ENCODE measurements at places on chromosomes 16 and 17.

DNA sequence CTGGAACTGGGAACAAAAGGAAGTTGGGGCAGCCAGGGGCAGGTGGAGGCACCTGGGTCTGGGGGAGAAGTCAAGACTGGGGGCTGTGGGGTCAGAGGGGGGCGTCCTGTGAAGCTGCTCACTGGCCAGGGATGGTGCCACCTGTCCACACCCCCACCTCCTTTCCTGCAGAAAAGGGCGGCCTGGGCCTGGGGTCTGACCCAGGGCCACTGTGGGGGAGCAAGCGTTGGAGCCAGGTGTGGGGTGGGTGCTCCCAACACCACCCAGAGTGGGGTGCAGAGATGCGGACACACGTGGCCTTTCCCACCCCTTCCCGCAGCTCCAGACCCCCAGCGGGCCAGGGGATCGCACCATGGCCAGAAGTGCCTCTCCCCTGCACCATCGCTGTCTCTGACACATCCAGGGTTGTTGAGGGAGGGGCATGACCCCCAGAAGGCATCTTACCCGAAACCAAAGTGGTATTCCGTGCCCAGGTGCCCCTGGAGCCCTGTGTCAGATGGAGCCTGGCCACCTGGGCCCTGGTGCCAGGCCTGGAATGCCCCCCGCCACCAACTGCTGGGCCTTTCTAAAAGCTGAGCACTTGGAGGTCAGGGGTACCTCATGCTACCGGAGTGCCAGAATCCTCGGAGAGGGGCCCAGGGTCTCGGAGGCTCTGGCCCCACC, 2.6 kb upstream of the SLC16A3 start:
- DNase-seq = no peak

- DNase-seq = no peak
These were observed 36.3 kb upstream of the C1QL1 start for GRCh38 chr17:45004388-45004787.

- DNase-seq = no peak
These were observed 16.2 kb upstream of the CD300E start for GRCh38 chr17:74639704-74640151.

GRCh38 chr16:59305850-59306249, 571.7 kb upstream of the GOT2 start:
- DNase-seq = no peak

DNA sequence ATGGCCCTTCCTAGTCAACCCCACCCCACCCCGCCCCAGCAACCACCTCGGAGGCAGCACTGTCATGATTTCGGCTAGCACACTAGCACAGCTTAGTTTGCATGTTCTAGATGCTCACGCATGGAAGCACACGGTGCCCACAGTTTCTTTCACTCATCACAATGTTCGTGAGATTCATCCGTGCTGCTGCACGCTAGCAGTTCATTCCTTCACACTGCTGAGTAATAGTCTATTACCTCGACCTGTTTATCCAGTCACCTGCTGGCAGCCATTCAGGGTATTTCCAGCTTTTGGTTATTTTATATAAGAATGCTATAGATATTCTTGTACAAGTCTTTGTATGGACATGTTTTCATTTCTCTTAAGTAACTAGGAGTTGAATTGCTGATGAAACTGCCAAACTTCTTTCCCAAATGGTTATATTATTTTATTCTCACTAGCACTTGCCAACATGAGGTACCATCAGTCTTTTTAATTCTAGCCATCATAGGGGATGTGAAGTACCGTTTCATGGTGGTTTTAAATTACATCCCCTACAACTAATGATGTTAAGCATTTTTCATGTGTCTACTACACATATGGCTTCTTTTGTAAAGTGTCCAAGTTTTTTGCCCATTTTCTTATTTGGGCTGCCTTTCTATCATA, 75.7 kb downstream of the CYTH1 start:
- no peak for DNase-seq

- DNase-seq = no peak
These were observed 18.7 kb upstream of the COX10 start for GRCh38 chr17:14050616-14051015.

DNA sequence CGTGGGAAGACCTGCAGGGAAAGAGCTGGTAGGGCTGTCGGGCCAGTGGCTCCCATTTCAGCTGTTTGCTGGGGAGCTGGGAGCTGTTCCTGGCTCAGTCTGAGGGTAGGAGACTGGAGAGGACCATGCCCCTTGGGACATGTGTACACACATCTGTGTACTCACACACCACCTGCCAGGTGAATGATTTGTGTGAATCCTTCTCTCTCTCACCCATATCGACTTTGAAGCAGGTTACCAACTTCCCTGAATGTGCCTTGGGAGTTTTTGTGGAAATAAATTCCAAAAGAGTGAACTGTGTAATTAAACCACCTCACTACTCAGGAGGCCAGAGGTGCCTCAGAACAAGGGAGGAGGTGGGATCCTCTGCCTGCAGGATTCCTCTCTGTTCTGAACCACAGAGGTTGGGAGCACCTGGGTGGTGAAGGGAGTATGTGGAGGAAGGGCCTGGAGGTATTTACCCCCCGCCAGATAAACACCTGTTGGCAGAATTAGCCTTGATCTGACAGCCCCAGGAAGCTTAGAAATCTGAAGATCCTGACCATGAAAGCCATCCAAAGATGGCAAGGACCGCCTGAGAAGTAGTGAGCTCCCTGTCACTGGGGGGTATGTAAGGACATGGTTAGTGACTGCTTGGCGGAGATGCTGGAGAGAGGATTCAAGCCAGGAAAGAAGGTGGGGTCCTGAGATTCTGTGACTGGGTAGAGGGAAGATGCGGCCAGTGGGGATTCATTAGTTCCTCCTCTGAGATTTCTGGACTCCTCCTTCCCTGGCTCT, 3.3 kb downstream of the ABCC3 start:
- DNase-seq = no peak

- DNase-seq = no peak
These were observed 44.5 kb downstream of the AATF start for GRCh38 chr17:36993227-36993626.

DNA sequence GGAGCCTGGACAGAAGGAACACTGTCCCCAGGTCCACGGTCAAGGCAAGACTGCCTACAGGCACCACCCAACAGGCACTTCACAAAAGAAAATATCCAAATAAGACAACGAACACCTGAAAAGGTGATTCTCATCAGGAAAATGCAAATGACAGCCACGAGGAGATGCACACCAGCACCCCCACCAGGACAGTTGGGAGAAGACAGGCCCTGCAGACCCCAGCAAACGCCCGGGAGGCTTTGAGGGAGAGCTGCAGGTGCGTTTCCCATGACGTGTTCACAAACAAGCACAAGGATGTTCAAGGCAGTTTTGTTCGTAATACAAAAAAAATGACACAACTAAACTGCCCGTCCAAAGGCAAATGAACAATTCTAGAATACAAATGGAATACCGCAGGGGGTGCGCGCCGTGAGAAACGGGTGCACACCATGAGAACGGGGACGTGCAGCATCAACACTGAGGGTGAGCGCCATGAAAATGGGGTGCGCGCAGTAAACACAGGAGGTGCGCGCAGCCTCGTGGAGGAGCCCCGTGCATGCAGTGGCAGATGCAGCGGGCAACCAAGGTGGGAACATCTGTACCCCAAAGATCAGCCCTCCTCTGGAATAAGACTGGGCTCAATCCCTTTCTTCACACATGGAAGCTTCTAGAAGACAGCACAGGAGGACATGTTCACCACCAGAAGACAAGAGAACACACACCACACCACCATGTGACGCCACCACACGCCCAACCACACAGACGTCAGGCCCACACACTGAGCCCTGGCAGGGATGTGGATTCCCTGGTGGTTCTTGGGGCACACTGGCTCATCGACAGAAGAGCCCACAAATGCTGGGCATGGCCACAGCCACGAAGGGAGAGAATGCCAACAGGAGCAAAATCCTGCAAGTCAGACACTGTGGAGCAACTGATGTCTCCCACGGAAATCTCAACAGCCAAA, 91.2 kb downstream of the ZNF778 start:
- DNase-seq = no peak

DNA sequence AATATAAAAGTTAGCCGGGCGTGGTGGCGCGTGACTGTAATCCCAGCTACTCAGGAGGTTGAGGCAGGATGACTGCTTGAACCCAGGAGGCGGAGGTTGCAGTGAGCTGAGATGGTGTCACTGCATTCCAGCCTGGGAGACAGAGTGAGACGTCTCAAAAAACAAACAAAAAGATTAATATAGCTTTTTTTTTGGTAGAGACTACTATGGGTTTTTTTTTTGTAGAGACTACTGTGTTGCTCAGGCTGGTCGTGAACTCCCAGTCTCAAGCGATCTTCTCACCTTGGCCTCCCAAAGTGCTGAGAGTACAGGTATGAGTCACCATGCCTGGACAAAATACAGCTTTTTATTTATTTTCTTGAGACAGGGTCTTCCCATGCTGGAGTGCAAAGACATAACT, 20.2 kb downstream of the ZNRF1 start:
- DNase-seq = no peak

DNA sequence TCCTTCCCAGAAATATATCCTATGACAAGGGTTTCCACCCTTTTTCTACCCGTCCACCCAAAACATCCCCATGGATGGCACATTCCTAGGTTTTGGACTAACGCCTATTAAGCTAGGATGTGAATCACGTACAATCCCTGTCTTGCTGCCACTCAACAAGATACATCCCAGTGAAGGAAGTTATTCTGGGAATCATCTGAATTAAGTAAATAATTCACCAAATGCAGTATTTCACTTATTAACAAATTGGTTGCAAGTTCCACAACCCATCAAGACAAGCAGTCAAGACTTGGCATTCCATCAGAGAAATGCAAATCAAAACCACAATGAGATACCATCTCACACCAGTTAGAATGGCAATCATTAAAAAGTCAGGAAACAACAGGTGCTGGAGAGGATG, 32.1 kb downstream of the ASPA start:
- DNase-seq = no peak

GRCh38 chr16:81713796-81714195, 65.3 kb upstream of the PLCG2 start:
- DNase-seq = no peak

DNA sequence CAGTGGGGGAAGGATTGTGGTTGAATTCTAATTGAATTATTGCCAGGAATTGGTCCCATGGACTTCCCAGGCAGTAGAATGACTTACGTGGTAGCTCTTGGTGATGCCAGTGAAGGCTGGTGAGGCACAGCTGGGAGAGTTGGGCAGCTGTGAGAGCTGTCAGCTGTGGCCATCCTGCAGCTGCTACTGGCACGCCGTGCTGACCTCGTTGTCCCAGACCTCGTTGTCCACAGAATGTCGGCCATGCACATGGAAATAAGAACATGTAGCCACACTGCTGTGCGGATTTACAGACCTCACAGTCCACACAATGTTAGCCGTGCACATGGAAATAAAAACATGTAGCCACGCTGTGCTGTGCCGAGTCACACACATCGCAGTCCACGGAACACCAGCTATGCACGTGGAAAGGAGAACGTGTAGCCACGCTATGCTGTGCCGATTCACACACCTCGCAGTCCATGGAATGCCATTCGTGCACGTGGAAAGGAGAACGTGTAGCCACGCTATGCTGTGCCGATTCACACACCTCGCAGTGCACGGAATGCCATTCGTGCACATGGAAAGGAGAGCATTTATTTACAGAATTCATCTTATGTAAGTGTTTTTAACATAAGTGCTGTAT, 59.2 kb downstream of the BANP start:
- DNase-seq = no peak

DNA sequence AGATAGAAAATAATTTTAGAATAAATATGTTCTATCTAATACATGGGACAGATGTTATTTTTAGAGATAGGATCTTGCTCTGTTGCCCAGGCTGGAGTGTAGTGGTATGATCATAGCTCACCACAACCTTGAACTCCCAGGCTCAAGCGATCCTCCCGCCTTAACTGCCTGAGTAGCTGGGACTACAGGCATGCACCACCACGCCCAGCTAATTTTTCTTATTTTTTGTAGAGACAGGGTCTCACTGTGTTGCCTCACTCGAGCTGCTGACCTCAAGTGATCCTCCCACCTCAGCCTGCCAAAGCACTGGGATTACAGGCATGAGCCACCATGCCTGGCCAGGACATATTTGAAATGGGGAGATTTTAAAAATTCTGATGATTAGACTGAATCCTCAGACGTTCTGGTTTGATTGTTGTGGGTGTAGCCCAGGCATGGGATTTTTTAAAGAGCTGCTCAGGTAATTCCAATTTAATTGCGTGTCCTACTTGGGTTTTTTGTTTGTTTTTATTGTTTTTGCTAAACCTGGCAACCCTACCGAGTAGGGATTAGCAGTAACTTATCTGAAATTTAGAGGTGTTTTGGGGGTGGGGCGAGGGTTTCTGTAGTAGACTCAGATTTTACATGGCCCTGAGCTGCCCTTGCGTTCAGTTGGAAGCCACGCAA, 142.9 kb downstream of the RAB11FIP4 start:
- no peak for DNase-seq

Measured in GM03348 (cell line).